ENCODE measurements at places on chromosomes 7 and 10.

- no peak for DNase-seq
Observed at GRCh38 chr10:66326876-66327275, 599.0 kb upstream of the LRRTM3 start.

DNA sequence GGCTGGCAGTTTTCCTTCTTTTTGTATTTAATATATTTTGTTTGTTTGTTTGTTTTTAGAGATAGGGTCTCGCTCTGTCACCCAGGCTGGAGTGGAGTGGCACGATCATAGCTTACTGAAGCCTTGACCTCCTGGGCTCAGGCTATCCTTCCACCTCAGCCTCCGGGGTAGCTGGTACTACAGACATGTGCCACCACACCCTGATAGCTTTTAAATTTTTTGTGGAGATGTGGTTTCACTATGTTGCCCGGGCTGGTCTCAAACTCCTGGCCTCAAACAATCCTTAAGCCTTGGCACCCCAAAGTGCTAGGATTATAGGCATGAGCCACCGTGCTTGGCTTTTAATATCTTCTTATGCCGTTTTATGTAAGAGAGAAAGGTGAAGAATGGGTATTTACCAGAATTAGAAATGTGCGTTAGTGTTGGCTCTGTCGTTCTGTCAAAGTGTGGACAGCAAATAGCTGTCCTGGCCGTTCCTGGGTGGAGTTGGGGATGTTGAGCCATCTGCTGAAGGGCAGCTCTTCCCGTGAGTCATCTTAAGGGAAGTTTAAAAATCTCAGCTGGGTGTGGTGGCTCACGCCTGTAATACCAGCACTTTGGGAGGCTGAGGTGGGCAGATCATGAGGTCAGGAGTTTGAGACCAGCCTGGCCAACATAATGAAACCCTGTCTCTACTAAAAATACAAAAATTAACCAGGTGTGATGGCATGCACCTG is 14.8 kb downstream of the OGDH start:
- DNase-seq = no peak

DNA sequence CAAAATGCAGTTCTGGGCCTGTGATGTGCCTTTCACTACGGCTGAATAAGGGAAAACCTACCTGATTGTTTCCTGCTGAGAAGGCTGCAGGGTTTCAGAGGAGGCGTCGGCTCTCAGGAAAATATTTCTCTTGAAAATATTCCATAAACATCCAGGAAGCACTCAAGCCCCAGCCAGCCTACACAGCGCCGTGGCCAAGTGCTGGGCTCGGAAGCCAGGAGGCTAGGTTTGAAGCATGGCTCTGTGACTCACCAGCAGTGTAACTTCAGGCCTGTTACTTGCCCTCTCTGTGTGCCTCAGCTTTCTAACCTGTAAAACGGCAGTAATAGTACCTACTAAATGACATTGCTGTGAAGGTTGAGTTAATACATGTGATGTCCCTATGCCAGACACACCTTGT is 399.1 kb downstream of the GATA3 start:
- DNase-seq = no peak

GRCh38 chr10:114491419-114491818 is 87.1 kb upstream of the AFAP1L2 start:
- DNase-seq = no peak

- DNase-seq = no peak
Observed at GRCh38 chr10:77392851-77393250, 244.8 kb downstream of the KCNMA1 start.

DNA sequence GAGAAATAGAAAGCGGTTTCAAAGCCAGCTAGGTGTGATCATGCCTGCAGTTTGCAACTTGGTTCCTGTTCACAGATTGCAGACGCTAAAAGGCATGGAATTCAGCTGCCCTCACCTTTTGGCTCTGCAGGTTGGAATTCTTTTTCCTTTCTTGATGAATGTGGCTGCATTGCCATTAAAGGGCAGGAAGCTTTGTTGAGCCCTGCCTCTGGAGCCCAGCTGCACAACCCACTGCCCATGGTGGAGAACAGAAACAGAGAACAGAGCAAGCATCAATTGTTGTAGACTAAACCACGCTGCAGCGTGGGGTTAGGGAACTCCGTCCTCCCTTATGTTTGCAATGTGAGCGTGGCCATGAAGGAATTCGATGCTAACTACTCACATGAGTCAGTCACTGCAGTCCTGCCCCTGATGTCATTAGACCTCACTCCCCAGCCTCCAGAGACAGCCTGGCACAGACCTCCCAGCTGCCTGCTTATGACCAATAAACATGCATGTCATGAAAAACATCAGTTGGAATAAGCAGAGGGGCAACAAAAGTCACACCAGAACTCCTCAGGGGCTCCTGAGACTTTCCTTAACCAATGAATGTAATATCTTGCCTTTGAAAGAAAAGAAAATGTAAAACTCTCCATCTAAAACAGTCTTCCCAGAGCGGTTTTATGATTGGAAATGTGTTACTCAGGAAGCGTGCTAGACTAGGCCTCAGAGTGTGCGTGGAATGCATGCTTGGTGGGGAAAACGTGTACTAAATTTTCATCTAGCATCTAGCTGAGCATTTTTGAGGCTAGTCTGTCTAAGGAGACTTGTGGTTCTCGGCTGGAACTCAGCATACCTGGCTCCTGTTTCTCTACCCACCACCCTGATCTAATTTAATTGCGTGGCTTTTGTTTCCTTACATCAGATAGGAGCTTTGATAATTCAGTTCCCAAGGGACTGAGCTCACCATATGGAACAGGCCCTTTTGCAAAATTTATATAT is 232.2 kb downstream of the KIAA1217 start:
- no peak for DNase-seq

DNA sequence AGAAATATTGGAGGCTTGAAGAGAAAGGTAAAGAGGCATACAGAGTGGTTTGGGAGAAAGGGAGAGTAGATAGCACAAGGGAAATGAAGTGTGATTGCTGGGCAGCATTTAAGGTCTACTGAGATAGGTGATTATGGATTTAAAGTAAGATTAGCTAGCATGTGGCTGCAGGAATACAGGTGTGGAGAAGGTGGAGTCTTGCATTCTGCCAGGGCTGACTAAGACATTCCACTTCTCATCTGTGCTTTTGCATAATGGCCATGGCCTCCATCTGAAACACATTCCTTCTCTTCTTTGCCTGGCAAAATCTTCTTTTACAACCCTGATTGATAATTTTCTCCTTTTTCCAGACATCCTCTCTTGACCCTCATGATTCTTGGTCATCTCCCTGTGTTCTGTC is 31.6 kb upstream of the PCGF5 start:
- DNase-seq = no peak

- no peak for DNase-seq
Observed at GRCh38 chr7:134636008-134636449, 10.6 kb upstream of the BPGM start.

DNA sequence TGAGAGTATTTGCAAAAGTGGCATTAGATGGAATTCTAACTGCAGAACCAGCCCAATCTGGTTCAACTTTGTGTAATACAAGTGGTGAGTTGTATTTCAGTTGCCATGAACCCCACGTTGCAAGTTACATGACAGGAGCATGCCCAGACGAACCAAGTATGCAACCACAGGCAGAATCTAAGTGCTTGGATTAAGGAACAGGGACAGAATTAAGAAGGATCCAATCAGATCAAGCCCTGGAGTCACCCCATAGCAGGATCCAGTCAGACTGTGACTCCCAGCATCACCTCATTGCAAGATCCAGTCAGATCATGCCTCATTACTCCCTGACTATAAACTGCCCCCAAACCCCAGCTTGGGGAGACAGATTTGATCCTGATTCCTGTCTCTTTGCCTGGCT is 388.7 kb upstream of the NRP1 start:
- no peak for DNase-seq

GRCh38 chr7:6271694-6272440 is 557 bp downstream of the CYTH3 start:
- DNase-seq = no peak

DNA sequence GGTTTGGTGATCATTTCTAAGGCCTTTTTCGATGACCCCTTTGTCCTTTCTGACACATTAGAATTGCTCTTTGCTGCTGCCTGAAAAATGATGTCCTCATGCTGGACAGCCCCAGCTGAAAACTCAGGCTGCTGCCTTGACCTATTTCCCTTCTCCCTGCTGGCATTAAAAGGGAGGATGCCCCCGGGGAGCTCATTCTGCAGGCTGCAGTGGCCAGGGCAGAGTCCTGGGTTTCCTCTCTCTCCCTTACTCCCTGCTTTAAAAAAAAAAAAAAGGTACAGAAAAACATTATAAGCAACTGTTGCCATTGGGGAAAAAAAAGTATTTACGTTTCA is 35.4 kb downstream of the LRRC4 start:
- DNase-seq = no peak

GRCh38 chr7:44760034-44760580 is 11.5 kb downstream of the ZMIZ2 start:
- no peak for DNase-seq

GRCh38 chr7:8325067-8325466 is 63.1 kb upstream of the ICA1 start:
- DNase-seq = no peak

DNA sequence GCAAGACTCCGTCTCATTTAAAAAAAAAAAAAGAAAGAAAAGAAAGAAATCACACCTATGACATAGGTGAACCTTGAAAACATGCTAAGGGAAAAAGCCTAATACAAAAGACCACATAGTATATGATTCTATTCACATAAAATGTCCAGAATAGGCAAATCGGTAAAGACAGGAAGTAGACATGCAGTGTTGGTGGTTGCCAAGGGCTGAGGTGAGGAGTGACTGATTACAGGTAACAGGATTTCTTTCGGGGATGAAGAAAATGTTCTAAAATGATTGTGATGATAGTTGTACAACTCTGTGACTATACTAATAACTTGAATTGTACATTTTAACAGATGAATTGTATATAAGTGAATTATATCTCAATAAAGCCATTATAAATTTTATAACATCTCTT is 3.3 kb downstream of the XPNPEP1 start:
- DNase-seq = no peak

DNA sequence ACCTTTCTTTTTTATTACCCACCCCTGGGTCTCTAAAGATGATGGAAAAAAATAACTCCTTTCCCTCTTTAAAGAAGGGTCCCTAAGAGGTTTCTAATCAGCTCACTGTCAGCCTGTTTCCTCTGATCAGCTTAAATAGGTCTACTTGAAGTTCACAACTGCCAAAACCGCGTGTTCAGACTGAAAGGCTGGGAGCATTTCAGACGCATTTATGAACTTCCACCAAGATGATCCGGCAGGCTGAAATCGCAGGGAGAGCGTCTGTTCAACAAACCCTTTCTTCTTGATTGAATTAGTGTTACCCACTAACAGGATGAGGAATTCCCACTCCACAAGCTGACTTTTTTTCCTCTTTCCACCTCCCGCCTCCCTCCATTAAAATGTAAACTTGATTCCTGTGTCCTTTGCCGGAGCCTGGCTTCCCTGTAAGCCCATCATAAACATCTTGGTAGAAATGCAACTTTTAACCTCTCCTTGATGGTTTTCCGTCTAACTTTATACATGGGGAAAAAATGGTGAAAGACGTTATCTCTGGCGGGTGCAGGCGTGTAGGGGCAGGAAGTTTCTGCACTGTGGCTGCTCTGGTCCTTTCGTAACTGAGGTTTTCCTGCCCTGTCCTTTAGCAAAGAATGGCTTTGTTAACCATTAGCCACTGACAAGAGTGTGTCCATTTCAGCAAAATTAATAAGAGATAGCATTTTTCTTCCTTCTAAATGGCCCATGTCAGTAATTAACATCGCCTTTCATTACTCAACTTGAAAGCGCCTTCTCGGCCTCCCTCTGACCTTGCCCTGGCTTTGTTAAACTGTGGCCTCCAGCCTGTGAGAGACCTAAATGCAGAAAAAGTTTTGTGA is 130.7 kb downstream of the BAMBI start:
- DNase-seq = no peak

DNA sequence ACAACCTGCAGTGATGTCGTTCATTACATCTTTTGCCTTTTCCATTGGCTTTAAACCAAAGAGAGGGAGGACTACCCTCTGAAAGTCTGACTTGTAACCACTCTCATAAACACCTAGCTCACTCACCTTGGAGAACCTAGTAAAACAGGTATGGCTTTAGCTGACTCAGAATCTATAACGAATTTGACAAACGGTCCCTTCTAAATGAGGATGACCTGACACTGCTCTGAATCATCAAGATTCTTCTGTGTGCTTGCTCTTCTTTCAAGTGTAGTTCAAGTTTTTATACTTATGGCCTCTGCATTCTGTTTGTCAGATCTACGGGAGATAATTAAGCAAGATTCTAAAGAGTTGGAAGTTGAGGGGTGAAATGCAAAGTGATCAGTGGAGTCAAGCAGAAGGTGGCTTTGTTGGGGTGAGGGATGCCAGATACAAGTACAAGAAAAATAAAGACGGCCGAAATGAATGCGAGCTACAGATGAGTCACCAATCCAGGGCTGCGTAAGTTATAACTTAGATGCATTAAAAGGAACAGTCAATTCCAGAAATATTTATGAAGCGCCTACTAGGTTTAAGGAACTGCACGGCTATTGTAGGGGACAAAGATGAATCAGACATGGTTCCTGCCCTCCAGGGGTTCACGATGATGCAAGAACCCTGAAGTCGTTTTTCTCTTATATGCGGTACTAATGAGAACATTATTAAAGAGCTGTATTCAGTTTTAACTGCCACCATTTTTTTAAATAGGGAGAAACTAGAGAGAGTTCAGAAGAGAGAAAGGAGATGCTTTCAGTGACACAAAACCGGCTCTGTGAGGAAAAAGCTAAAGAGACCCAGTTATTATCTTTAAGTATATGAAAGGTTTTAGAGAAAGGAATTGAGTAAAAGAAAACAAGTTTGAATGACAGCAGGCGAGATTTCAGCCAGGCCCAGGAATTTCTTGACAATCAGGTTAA is 6.5 kb downstream of the HIPK2 start:
- no peak for DNase-seq

GRCh38 chr7:31890198-31890597 is 180.0 kb downstream of the PDE1C start:
- DNase-seq = no peak

GRCh38 chr7:113752289-113752688 is 166.5 kb downstream of the PPP1R3A start:
- DNase-seq = no peak

DNA sequence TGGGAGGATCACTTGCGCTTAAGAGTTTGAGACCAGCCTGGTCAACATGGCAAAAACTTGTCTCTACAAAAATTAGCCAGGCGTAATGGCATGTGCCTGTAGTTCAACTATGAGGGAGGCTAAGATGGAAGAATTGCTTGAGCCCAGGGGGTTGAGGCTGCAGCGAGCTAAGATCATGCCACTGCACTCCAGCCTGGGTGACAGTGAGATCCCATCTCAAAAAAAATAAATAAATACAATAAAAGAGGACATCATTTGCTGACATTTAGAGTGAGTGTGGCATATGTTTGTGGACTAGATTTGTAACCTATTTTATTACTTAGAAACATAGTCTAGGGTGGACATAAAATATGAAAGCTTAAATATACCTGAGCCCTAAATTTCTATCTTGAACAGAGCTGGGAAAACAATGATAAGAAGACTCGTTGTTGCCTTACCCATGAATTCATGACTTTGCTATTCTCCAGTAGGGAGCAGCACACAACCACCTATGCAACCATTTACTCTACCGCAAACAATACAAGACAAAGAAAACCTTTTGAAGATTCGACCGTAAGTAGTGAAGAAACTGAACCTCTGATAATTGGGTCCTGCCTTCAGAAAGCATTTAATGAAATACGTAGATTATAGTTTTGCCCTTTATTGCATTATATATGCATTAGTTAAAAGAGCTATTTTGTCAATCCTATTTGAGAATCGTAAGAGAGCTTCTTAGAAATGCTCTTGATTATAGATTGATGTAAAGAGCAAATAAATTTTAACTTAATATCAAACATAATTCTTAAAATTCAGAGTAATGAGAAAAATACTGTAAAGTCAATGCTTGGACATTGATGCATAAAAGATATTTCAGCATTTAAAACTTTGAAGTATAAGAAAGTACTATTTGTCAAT is 83.5 kb downstream of the GNAT3 start:
- no peak for DNase-seq

GRCh38 chr10:61187601-61188000 is 243.6 kb upstream of the RHOBTB1 start:
- no peak for DNase-seq
